ENCODE measurements at places on chromosomes 1 and 21.

DNA sequence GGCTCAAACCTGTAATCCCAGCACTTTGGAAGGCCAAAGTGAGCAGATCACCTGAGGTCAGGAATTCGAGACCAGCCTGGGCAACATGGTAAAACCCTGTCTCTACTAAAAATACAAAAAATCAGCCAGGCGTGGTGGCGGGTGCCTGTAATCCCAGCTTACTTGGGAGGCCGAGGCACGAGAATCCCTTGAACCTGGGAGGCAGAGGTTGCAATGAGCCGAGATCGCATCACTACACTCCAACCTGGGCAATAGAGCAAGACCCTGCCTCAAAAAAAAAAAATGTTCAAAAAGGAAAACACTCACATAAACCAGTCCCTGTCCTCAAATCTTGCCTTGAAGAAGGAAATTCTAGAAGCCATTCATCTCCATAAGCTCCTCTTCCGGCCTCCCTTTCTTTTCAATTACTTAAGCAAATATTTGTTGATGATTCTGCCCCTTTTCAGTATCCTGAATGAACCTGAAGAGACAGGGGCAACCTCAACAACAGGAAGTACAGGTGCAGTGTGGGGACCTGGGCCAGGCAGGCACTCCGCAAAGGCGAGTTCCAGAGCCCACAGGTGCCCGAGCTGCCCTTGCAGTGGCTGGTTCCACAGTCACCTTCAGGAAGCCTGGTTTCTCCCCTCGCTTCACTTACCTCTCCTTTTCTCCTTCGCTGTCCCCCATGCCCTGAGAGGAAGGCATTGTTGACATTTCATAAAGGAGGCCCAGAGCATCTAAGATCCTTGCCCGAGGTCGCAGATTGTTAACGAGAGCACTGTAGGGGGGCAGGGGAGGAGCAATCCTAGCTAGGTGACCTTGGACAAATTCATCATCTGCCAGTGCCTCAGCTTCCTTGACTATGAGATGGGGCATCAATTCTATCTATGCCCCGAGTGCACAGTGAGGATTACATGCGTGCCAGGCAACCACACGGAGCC, 8.9 kb upstream of the LEFTY1 start:
- no peak for DNase-seq

DNA sequence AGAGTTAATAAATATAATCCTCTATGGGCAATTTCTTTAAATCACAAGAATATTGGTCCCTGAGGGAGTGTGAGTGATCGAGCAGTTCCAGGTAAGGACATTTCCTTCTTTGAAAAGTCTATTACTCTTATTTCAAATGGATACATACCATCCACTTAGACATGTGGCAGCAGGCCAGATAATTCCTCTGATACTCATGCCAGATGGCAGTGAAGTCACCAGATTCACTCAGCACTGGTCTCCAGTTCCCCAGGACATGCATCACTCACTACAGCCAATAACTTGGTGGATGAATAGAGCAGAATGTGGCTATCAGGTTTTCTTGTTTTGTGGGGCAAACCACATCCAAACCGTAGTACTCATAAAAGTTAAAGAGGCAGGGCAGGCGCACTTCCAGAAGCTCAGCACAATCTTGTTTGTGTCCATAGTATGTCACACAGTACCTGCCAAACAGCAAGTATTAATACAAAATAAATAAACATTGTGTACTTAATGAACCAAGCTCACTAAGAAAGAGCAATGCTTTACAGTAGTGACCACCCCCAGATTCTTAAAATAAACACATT, 74.2 kb upstream of the CD53 start:
- no peak for DNase-seq

GRCh38 chr1:6884652-6885153, 99.4 kb downstream of the CAMTA1 start:
- no peak for DNase-seq

DNA sequence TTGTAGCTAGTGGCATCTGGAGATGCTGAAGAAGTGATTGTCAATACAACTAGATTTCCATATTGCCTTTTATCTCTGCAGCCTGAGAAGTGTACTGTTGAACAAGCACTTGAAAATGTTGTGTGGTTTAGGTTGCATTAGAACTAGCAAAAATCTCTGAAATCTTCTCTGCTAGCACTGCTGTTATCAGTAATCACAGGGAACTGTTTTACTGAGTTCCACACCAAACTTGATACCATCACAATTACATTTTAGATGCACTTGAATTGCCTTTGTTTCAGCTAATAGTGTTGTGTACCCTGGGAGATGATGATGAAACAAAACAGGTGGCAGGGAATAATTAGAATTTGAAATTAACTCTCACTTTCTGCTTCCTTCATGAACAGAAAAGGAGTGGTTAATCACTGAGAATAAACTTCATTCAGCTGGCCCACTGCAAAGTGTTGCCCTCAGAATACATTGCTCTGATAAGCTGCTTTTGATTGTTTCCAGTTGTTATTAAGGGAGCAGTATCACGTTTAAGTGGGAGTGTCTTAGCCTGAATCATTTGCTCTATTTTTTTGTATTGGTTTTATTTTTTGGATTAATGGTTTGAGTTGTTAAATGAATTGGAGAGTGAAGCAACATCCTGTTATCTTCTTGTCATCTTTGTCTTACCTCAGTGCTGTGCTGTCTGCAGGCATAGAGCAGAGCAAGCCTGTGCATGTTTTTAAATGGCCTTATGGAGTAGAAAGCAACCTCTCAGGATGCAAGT, 13.0 kb downstream of the FAM20B start:
- no peak for DNase-seq

- no peak for DNase-seq
Measured at GRCh38 chr1:213443415-213443814, 392.4 kb downstream of the RPS6KC1 start.
